ENCODE measurements at places on chromosomes 4 and X. TPM values are rescaled to one million over a fixed set of nuclear protein-coding genes. Genes with fewer than 3 reads are reported as not detected.

The BEX2 gene
- total RNA-seq: 2.0 TPM

The ADH1A gene
- not detected for total RNA-seq

The TCEAL1 gene
- 4.9 TPM for total RNA-seq

The ARHGAP4 gene
- 94.3 TPM for total RNA-seq

The FGB gene
- total RNA-seq: 37.0 TPM

The DGKK gene
- total RNA-seq: not detected

The SLITRK4 gene
- total RNA-seq: 2.6 TPM

The EDNRA gene
- 31.4 TPM for total RNA-seq

The RHOXF1 gene
- not detected for total RNA-seq

The PDCL2 gene
- not detected for total RNA-seq

The WAS gene
- 29.5 TPM for total RNA-seq

The AMBN gene
- total RNA-seq: not detected

The CCDC110 gene
- total RNA-seq: not detected

The ENPP6 gene
- total RNA-seq: not detected

The RENBP gene
- 15.5 TPM for total RNA-seq

The CHM gene
- total RNA-seq: 6.3 TPM

The NDST3 gene
- not detected for total RNA-seq

The HS6ST2 gene
- total RNA-seq: not detected
